ENCODE measurements at places on chromosomes 2 and 18.

GRCh38 chr2:3354986-3355385 lies 22.6 kb downstream of the EIPR1 start:
- no peak for ATAC-seq

GRCh38 chr2:30366199-30366691 lies 80.8 kb upstream of the LCLAT1 start:
- ATAC-seq: no peak

DNA sequence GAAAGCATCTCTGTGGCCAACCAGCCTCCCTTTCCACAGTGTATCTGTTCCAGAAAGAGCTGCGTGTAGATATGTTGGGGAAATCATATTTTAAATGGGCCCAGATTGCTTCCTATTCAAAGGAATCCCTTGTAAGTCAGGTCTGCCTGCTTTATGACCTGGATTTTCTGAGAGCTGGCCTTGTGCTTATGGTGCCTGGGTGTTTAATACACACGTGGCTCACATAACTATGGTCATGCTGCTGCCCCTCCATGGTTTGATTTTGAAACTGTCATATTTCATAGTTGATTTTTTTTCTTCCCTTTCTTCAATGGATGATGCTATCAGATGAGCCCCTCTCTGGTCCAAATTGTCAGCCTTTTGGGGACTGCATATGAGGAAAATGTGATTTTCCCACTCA lies 111.5 kb upstream of the CNGA3 start:
- ATAC-seq: no peak

- no peak for ATAC-seq
These were observed 70.1 kb downstream of the NABP1 start for GRCh38 chr2:191748059-191748461.

GRCh38 chr18:9697121-9697520 lies 11.0 kb upstream of the RAB31 start:
- ATAC-seq: no peak

GRCh38 chr2:21111012-21111411 lies 12.8 kb upstream of the TDRD15 start:
- ATAC-seq: no peak

DNA sequence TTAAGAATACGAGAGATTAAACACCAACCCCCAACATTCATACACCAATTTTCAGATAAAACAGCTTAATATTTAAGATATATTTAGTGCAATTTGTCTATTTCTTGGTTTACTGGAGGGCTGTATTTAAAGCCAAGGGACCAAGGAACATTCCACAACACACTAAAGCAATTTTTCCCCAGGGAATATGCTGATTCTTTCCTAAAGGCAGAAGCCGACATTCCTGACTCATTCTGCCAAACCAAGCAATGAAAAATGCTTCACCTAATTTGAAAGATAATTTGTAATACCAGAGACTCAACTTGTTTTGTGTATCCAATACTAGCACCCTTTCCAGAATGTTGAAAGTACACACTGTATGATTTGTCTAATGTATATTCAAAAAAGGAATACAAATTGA lies 1267.6 kb upstream of the PIK3C3 start:
- ATAC-seq: peak; percentile 51

DNA sequence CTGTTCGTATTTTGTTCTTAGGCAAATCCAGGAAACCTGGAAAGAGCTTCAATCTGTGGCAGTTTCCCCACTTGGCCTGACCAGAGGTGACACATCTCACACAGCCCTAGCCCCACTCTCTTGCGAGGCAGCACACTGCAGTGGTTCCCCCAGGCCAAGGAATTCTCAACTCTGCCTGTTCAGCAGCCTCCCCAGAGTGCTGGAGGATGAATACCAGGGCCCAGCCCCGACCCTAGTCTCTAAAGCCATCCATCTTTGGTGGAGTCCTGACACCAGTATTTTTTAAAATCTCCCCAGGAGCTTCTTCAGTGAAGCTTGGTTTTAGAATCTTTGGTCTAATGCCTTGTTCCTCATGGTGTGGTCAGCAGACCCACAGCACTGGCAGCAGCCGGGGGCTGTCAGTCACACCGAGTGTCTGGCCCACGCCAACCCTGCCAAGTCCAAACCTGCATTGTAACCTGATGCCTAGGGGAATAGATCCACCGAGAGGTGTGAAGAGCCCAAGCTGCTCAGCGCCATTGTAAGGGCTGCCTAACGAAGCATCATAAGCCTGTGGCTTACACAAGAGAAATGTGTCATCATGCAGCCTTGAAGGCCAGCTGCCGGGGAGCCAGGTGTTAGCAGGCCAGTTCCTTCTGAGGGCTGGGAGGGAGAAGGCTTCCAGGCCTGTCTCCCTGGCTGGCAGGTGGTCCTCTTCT lies 428.7 kb upstream of the ID2 start:
- peak; percentile 49 for ATAC-seq

- no peak for ATAC-seq
These were observed 355.8 kb downstream of the ARL6IP6 start for GRCh38 chr2:153074207-153074606.

DNA sequence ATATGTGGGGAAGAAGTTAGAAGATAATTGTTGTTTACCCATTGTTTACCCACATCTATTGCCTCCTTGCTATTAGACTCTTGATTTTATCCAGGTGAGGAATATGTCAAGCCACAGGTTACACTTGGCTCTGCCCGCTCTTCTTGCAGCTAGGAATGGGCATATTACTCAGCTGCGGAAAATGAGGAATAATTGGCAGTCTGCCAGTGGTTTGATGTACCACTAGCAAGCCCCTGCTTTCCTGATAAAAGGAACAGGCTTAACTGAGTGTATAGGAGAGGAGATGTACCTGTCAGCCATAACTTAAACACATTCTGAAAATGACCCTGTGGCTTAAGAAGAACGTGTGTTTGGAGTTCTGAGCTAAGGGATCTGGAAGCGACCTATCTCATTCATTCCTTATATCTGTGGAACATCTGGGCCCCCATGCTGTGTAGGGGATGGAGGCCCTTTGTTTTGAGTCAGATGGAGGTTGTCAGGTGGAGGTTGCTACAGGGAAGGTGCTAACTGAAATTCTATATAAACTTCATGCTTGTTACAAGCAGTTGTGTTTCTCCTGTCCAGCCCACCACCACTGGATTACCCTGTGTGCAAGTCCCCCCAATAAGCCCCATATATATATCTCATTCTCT lies 4.6 kb upstream of the FMNL2 start:
- no peak for ATAC-seq

DNA sequence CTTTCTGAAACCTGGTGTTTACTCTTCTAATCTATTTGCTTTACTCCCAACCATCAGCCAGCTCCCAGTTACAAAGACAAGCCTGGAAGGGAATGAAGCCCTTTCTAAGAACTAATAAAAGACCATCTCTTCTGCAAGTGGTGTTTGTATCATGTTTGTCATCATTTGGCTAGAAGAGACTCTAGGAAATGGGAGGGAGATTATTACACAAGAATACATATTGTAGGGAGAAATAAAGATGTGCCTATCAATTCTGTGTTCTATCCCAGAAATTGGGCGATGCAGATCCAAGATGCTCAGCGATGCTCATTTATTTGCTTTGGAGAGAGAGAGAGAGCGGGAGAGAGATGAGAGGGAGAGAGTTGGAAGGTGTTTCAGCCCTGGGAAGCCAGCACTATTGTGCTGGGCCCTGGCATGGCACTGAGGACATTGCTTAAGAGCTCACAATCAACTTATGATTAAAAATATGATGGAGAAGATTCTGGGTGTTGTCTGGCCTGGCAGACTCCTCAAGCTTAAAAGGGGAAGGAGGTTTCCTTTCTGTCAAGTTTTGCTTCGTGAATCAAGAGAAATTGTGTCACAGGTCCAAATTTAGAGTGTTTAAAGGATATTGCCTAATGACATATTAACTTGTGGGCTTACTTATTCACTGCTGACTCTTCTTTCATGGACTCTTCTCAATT lies 41.8 kb upstream of the AFF3 start:
- ATAC-seq: no peak

DNA sequence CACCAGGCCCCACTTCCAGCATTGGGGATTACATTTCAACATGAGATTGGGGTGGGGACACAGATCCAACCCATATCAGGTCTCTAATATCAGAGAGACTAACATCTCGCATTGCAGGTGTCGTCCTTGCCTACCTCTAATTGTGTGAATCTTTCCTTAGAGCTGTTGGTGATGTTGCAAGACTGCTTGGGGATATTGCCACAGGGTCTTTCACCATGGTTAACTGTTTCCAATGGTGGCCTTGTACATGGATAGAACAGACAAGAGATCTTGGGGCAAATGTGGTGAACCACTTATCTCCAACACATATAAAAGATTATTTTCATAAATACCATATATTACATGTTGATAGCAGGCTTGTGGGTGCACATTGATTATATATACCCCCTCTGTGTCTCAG lies 270.3 kb upstream of the LINC00305 start:
- no peak for ATAC-seq

DNA sequence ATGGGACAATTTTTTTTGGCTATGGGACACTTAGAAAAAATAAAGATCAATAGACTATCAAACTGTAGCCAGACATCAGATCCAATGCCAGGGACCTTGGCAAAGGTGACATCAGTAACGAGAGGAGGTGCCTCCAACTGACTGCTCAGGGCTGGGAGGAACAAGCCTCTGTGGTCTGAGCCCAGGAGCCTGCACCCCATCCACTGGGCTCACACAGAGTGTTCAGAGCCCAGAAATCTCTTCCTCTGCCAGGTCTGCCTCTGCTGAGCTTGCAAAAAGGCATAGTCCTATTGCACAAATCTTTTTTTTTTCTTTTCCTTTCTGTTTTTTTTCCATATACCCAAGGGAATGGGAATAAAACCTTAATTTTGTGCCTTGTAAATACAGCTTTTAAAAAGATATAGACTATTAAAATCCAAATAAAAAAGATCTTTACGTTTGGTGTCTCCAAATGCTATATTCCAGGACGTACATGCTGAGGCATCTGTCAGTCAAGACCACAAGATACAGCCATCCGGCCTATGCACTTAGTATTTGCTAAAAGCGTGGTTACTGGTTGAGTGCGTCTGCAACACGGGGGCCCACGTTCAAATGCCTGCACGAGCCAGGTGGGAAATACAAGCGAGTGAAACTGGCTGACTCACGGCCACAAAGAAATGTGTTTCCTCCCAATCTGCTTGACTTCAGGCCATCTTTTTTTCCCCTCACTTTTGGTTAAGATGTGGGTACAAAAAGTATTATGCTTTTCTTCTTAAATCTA lies 7.8 kb upstream of the ARHGAP25 start:
- no peak for ATAC-seq

DNA sequence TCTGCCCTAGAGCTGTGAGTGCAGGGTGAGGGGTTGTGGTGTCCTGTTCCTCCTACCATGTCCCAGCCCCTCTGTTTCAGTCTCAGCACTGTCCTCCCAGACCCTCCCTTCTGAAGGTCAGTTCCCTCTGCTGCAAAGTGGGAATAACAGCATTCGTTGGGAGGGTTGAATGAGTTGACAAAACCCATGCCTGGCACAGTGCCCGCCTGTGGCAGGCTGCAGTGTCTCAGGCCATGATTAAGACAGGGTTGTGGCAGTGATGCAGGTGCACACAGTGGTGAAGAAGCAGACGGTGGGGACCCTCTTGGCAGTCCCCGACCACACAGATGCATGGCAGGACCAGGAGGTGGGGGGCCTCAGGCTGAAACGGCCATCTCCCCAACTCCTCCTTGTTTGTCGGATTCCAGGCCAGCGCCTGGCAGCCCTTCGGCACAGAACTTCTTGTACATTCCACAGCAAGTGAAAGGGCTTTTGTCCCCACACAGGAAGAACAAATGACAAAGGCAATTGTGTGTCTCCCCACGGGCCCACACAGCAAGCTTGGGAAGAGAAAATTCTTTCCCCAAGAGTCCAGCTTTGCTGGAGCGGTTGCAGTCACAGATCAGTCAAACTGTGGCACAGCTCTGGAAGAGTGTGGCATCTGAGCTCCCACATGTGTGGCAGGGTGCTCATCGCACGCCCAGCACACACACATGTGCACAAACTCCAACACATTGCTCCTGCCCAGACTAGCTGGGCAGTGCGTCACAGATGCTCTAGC lies 92.0 kb upstream of the MSH2 start:
- no peak for ATAC-seq

Data from motor neuron (in vitro differentiated cells).